Hematopoietic multipotent progenitor cell (in vitro differentiated cells): ENCODE measurements at places on chromosomes 16 and 17.

DNA sequence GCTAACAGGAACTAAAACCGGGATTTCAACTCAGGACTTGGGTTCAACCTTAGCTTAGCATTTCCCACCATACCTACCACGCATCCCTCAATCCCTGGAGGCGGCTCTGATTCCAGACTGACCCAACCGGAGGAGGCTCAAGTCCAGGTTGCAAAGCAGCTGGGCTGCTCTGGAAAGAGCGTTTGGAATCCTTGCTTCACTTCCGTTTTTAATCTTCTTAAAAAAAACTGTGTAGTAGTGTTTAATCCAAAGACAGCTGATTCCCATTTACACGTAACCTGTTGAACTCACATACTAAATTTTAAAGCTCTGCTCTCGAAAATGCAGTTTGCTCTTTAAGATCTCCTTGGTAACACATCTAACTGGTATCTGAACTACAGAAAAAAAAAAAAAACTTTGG, 50.0 kb downstream of the NXN start:
- no peak for DNase-seq

GRCh38 chr17:66848496-66848895, 13.6 kb downstream of the CACNG5 start:
- DNase-seq = no peak

DNA sequence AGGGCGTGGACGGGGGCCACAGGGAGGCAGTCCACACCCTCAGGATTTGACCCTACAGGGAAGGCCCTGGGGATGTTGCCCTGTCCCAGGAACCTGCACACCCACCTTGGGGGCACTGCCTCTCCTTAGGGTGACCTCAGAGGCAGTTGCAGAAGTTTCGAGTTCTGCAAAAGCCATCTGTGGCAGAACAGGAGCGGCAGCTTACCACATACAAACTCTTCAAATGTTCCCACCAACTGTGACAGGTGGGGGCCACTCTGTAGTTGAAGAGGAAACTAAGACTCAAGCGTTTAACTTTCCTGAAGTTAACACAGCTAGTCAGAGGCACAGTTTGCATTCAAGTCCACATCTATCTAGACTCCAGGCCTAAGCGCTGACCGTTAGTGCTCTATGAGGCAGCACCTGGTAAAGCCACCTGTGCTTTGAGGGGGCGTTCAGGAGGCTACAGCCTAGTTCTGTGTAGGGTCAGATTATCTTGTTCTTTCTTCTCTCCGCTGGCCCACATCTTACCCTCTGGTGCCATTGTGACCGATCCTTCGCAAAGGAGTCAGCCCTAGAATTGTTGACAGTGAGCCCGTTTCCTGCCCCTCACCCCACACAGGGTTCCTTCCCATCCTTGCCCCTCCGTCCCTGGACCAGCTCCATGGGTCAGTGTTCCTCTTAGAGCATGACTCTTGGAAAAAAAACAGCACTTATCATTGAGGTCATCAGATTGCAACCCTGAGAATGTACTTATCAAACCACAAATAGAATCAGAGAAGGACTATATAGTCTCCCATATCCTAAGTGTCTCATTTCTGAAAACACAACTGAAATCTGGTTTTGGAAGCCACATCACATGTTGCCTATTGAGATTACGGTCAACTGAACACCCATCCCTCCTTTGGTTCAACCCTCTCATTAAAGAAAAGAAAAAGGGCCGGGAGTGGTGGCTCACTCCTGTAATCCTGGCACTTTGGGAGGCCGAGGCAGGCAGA, 45.4 kb downstream of the CDH1 start:
- no peak for DNase-seq

DNA sequence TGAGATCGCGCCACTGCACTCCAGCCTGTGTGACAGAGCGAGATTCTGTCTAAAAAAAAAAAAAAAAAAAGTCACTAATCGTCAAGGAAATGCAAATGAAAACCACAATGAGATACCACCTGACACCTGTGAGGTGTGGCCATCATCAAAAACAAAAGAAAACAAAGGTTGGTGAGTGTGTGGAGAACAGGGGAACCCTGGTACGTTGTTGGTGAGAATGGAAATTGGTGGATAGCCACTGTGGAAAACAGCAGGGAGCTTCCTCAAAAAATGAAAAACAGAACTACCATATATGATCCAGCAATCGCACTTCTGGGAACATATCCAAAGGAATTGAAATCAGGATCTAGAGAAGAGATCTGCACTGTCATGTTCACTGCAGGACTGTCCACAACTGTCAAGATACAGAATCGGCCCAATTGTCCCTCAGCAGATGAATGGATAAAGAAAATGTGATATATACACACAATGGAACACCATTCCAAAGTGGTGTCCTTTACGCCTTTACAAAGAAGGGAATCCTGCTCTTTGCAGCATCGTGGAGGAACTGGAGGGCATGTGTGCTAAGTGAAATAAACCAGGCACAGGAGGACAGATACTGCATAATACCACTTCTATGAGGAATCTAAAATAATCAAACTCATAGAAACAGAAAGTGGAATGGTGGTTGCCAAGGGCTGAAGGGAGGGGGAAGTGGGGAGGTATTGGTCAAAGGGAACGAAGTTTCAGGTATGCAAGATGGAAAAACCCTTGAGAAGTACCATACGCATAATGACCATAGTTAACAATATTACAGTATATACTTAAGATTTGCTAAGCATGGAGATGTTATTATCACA, 63.5 kb upstream of the PLCG2 start:
- DNase-seq = no peak

DNA sequence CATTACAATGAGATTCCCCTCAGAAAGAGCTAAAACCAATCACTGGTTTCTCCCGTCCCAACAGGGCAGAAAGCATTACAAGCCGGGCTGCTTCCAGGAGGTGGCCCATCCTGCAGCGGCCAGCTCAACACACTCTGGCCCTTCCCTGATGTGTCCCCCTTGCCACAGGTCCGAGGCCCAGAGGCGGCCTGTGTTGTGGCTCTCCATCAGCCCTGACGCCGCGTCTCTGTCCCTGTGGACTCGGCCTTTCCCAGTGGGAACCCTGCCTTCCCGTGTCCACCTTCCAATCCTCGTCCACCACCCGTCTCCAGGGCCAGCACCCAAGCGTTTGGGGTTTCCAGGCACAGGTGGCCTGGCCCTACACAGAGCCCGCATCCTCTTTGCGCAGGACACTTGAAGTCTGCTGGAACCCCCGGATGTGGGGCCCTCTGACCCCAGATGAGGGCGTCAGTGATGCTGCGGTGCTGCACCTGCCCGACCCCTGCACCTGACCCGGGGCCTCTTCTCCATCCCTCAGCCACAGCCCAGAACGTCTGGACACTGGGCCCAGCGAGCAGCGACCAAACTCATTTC, 21.1 kb downstream of the RAB40B start:
- no peak for DNase-seq

DNA sequence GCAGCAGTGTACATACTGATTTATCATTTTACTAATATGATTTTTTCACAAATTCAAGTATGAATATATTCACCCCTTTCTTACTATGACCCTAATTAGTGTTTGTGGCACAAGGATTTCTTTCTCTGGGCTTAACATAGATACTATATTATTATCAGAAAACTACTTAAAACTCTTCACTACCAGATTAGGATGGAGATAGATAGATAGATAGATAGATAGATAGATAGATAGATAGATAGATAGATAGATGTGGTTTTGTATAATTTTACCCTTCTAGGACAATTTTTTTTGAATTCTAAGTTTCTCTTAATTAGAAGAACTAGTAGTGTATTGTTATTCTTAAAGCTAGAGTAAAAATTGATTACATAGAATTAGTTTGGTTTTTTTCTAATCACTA, 49.6 kb downstream of the VMP1 start:
- no peak for DNase-seq

DNA sequence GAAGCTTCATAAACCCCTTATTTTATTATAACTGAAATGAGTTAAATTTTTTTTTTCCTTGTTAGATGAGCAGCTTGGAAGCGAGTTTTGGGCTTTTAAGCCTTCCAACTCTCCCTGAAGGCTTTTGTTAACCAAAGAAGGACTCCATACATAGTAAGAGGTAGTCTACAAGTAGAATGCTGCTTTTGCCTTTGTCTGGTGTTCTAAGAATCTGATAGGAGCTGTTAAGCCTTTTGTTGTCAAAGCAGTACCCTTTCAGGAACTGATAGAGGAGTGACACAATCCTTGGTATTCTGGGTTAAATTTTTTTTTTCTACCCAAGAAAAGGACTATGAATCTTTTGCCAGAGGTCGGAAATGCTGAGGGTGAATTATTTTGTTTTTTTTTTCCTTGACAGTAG, 26.1 kb downstream of the MAP2K4 start:
- DNase-seq = no peak

DNA sequence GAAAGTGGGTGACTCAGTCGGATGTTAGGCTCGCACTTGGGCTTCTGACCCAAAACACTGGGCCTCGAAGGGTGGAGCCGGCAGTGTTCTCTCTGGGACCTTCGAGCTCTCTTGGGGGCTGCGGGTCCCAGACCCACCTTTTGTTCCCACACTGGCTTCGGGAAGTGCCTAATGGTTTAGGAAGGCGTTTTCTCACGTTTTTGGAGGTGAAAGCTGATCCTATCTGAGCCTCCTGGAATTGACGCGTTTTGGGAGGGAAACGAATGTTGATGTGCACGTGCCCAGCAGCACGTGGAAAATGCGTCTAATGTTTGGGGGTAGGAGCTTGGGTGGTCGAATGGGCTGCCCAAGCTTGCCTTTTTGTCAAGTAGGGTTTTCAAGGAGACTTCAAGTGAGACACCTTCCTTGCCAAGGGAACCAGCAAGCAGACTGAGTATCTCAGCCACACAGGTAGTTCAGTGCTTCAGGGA, 666 bp downstream of the HGS start:
- DNase-seq = no peak

GRCh38 chr17:35693662-35694061, 37.8 kb upstream of the RASL10B start:
- no peak for DNase-seq

DNA sequence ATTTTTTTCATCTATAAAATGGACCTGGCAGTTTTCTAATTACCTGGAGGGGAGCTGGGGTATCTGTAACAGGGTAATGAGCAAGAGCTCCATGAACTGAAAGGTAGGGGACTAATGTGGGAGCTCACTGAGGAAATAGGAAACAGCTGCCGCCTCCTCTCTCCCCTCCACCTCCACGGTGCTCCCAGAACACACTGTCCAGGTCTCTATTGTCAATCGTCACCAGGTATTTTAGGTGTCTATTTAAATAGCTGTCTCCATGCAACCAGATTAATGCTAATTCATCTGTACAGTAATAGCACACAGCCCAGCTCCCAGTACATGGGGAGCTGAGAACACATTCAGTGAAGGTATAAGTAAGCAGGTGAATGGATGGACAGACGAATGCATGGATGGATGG, 233.3 kb downstream of the GRIN2A start:
- no peak for DNase-seq

DNA sequence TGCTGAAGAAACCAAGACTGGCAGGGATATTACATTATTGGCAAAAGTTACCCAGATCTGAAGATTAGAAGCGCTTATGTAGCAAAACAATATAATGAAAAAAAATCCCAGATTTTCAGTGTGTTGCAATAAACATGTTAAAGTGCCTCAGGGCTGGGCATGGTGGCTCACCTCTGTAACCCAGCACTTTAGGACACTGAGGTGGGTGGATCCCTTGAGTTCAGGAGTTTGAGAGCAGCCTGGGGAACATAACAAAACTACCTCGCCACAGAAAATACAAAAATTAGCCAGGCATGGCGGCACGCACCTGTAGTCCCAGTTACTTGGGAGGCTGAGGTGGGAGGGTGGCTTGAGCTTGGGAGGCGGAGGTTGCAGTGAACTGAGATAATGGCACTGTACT, 6.8 kb downstream of the ZNF207 start:
- no peak for DNase-seq

DNA sequence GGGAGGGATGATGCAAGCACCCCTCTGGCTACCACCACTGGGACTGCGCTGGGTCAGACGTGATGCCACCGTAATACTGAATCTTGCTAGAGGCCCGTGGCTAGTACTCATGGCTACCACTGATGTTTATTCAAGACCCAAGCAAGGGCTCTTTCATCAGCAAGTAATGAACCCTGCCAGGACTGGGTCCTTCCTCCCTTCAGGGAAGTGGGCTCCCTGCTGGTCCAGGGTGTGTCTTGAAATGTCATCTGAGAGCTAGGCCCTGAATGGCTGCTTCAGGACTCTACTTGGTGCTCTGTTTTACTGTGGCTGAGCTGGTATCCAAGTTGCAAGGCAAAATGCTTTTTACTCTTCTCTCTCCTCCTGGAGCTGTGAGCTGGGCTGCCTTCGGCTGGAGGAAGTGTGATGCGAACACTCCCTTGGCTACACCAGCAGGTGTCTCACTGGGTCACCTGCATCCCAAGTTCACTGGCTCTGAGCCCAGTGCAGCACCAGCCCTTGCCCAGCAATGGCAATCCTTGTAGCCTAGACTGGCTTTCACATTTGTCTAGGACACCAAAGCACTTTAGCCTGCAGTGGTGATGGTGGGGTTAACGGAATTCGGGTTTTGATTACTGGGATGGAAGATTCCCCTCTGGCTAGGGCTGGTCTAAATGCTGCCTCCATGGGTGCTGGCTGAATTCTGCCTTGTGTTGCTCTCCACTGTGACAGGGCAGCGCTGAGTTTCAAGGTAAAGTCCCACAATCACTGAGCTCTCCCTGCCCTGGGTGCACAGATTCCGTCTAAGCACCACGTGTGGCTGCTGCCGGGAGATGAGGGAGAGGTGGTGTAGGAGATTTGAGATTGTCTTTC, 98.6 kb downstream of the USP22 start:
- DNase-seq = peak; percentile 32

DNA sequence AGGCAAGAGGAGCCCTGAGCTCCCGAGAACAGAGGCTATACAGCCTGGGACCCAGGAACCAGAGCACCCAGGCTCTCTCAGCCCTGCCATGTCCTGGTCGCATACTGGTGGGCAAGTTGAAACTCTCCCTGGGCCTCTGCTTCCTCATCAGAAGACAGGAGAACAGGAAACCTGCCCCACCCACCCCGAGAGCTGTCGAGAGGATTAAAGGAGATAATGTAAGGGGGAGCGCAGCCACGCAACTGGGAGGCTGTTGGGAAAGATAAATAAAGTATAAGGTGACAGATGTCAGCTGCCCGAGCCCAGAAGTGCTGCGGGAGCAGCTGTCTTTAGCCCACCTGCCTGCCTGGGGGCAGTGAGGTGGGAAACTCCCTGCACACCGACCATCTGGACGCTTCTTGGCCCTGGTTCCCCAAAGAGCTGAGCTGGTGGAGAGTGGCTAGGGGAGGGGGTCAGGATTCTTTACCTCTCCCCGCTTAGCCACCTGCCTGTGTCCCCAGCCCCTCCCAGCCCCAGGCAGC, 6.8 kb downstream of the KIF19 start:
- peak; percentile 59 for DNase-seq

GRCh38 chr17:35117984-35118383, 1.7 kb downstream of the RAD51D start:
- DNase-seq = peak; percentile 33
